ENCODE measurements at places on chromosomes 16 and 17.

DNA sequence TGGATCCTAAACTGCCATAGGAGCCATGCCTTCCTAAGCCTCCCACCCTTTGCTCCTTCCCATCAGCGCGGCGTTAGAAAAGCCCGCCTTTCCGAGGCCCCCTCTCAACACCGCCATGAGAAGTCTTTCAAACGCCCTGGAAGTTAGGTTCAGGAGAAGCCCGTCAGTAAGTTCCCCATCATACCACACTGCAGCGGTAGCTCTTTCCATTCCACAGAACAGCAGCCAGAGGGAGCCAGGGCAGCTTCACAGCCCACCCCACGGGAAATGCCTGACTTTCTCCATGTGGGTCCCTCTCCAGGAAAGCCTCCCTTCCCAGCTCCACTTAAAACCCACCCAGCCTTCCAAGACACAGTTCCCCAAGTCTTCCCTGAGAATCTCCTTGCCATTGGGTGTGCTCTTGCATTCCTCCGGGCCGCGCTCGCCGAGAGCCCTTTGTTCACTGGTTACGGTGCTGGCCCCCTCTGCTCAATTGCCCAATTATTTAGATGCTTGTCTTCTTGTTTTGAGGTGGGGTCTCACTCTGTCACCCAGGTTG is 28.7 kb downstream of the KIAA0513 start:
- DNase-seq = no peak

DNA sequence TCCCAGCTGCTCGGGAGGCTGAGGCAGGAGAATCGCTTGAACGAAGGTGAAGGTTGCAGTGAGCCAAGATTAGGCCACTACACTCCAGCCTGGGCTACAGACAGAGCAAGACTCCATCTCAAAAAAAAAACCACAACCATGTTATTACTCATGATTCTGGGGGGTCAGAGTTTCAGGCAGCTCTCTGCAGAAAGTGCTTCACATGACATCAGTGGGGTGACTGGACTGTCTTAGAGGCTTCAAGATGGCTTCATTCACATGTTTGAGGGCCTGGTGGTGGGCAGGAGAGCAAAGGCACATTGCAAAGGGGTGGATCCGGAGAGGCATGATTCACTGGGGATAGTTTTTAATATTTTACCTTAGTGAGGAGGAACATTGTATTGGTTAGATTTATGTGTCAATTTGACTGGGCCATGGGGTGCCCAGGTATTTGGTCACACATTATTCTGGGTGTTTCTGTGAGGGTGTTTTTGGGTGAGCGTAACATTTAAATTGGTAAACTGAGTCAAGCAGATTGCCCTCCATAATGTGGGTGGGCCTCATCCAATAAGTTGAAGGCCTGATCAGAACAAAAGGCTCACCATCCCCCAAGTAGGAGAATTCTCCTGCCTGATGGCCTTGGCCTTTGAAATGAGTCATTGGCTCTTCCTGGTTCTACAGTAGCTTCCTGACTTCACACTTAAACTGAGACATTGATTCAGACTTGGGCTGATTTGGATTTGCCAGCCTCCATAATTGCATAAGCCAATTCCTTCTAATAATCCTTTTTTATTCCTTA is 109.8 kb downstream of the GOSR1 start:
- DNase-seq = no peak

- DNase-seq = no peak
These were observed 45.3 kb downstream of the BRD7 start for GRCh38 chr16:50323335-50324011.

GRCh38 chr17:79832218-79833109 is 6.8 kb downstream of the CBX4 start:
- no peak for DNase-seq

- DNase-seq = no peak
These were observed 12.5 kb downstream of the TSR1 start for GRCh38 chr17:2323629-2324314.

- no peak for DNase-seq
These were observed 386.5 kb downstream of the SLC39A11 start for GRCh38 chr17:72705905-72706395.

- DNase-seq = no peak
These were observed 119.5 kb downstream of the MSI2 start for GRCh38 chr17:57375770-57376225.

- DNase-seq = no peak
These were observed 71.6 kb downstream of the ABCC1 start for GRCh38 chr16:16021020-16021419.

GRCh38 chr17:44105941-44106340 is 17.5 kb downstream of the HDAC5 start:
- no peak for DNase-seq

DNA sequence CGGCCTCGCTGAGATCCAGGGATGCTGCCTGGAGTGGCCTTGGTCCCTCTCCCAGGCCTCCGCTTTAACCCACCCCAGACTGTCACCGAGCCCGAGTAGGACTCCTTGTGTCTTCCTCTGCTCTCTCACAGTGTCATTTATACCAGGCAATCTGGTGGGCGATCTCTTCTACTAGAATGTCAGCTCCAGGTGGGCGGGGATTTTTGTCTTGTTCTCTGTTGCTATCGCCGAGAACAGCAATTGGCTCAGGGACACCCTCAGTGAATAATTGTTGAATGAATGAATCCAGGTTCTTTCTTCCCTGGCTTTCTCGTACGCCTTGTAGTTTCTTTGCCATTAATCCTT is 591 bp downstream of the DHX38 start:
- no peak for DNase-seq

GRCh38 chr16:26524281-26524680 is 542.4 kb upstream of the C16orf82 start:
- no peak for DNase-seq

- no peak for DNase-seq
These were observed 744 bp upstream of the LRRC37A3 start for GRCh38 chr17:64920026-64920418.

- DNase-seq = no peak
These were observed 7.2 kb downstream of the DLX3 start for GRCh38 chr17:49987681-49988441.

DNA sequence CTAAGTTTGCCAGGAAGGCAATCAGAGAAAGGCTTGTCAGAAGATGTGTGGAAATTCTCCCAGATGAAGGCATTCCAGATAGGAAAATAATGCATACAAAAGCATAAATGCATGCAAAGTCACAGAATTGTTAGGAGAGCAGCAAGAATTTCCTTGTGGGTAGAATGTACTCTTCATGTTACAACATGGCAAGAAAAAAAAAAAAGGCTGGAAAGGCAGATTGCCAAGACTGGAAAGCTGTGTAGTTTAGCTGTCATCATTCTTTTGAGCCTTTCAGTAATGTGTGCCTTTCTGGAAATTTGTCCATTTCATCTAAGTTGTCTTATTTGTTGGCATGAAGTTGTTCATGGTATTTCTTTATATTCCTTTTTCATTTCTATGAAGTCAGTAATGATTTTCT is 71.0 kb upstream of the EFCAB3 start:
- DNase-seq = no peak

- DNase-seq = no peak
These were observed 245.9 kb downstream of the XYLT1 start for GRCh38 chr16:17224879-17225281.

DNA sequence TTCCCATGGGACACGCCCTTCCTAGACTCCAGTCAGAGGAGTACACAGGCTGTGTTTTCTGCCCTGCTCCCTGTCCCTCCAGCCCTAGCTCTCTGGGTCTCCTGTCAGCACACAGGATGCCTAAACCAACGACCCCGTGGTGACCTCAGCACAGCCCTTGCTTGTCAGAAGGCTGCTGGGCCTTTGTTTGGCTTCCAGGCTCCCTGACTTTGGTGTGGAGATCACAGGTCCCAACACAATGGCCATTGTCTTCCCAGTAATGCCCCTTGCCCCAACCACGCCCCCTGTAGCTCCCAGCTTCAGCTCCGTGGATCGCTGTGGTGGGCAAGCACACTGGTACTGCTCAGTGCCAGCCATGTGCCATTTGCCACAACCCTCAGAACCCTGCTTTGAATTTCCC is 15.0 kb downstream of the HNF1B start:
- DNase-seq = no peak

- DNase-seq = no peak
These were observed 45.1 kb downstream of the SF3B3 start for GRCh38 chr16:70568601-70569237.

DNA sequence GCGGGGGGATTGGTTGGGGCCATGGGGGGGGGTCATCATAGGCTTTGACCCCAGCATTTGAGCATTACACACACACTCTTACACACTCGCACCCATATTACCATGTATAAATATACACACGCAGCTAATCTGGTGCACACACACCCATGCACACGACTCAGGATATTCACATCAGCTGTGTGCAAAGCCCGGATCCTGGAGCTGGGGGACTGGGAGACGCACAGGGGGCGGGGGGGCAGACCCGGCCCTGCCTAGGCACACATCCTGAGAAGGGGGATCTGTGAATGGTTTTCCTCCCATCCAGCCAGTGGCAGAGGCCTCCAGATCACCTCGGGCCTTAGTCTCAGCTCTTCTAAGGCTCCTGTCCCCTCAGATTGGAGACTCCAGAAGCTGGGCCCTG is 5.6 kb downstream of the ASGR2 start:
- DNase-seq = no peak

DNA sequence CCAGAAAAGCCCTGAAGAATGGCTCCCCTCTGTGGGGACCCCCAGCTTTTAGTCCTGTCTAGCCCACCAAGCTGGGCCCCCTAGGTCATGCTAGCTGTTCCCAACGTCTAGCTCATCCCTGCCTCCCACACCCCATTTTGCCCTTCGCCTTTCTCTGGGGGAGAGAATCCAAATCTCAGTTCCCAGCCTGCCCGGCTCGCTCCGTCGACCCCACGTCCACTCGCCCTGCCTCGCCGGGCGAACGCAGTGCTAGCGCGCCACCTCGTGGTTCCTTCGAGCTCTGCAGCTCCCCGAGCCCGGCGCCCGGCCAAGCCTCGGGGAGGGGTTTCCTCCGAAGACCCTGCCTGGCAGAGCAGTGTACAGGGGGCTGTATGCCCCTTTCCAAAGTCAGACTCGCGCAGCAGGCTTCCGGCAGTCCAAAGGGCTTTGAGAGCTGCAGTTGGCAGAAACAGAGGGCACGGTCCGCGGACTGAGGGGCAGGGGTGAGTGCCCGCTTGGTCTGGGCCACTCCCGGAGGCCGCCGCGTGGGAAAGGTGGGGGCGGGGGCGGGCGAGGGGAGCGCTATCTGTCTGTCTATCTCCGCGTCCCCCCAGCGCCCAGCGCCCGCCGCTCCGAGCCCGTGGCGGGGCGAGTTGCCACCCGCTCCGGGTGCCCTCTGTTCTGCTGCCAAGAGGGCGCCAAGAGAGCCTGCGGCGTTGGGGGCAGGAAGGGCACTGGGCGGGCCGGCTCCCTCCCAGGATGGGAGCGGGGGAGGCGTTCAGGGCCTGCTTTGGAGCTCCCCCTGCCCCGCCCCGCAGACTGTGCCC is 1.7 kb upstream of the DLX3 start:
- DNase-seq = no peak

GRCh38 chr17:34706029-34706428 is 126.6 kb downstream of the TMEM132E start:
- DNase-seq = no peak

DNA sequence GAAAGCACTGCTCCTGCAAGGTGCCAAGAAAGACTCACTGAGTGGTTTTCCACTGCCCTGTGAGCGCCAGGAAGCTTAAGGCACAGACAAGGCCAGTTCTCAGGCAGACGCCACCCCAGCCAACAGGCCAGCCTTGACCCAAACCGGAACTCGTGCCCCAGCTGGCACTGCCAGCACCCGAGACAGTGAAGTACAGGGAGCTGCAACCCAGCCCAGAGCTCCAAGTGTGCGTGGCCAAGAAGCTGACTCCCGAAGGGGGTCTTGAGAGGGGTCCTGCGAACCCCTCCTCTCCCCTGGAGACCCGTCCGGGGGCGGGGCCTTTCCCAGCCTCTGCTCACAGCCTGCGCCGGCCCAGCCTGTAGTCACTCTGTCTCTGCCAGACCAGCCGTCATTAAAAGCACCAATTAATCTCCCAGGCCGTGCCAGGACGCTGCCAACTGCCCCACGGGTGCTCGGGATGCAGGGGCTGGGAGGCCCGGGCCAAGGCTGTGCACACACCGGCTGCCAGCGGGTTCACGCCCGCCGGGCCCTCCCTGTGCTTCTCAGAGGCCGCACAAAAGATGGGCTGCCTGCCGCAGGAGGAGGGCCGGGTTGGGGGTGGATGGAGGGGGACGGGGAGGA is 4.4 kb upstream of the SOX8 start:
- no peak for DNase-seq
